Bronchus fibroblast of lung (primary cell): ENCODE measurements at places on chromosomes 1 and 21. TPM values are rescaled to one million over a fixed set of nuclear protein-coding genes. Genes with fewer than 3 reads are reported as not detected.

Gene S100A8
- total RNA-seq, result not detected in 2 replicates

Gene HSD3B2
- not detected in 2 replicates for total RNA-seq

Gene GREM2
- under 0.01 TPM in 1 of 2 replicates, not detected in the other for total RNA-seq

Gene CASZ1
- 0.30 and 0.34 TPM in 2 replicates for total RNA-seq

Gene GABRD
- total RNA-seq, result not detected in 2 replicates

Gene SCNM1
- total RNA-seq, result 38.7 and 44.0 TPM in 2 replicates

Gene TIE1
- total RNA-seq, result 0.34 and 1.2 TPM in 2 replicates

Gene GPATCH4
- total RNA-seq, result 15.8 and 16.9 TPM in 2 replicates

Gene LAX1
- total RNA-seq, result not detected in 2 replicates

Gene MARK1
- 0.89 and 1.2 TPM in 2 replicates for total RNA-seq

Gene KHDRBS1
- total RNA-seq, result 101 and 105 TPM in 2 replicates

Gene EPHA8
- total RNA-seq, result not detected in 2 replicates

Gene NIT1
- total RNA-seq, result 30.8 and 38.8 TPM in 2 replicates

Gene SYT2
- total RNA-seq, result not detected in 2 replicates

Gene CD247
- not detected in 2 replicates for total RNA-seq

Gene UBAP2L
- total RNA-seq, result 76.9 and 77.8 TPM in 2 replicates

Gene LRRN2
- total RNA-seq, result not detected in 2 replicates

Gene S100B
- 1.3 and 2.2 TPM in 2 replicates for total RNA-seq

Gene RBBP4
- total RNA-seq, result 122 and 151 TPM in 2 replicates

Gene NMNAT2
- 0.17 and 0.89 TPM in 2 replicates for total RNA-seq

Gene ATP5PO
- total RNA-seq, result 329 and 384 TPM in 2 replicates

Gene GORAB
- total RNA-seq, result 6.2 and 10.6 TPM in 2 replicates

Gene HSF2BP
- 0.34 and 0.45 TPM in 2 replicates for total RNA-seq

Gene NEGR1
- 2.1 and 2.5 TPM in 2 replicates for total RNA-seq

Gene CNIH3
- total RNA-seq, result 1.2 and 1.3 TPM in 2 replicates

Gene SLC2A5
- not detected in 2 replicates for total RNA-seq

Gene CDK18
- total RNA-seq, result 0.15 and 0.50 TPM in 2 replicates

Gene HPDL
- total RNA-seq, result 5.0 and 7.1 TPM in 2 replicates

Gene GPBP1L1
- 45.6 and 50.5 TPM in 2 replicates for total RNA-seq

Gene RNU1-4
- under 0.01 TPM in 1 of 2 replicates, not detected in the other for total RNA-seq

Gene PTGS2
- total RNA-seq, result 0.17 and 0.45 TPM in 2 replicates

Gene PTAFR
- total RNA-seq, result under 0.01 and 0.34 TPM in 2 replicates

Gene ADGRL2
- 18.9 and 19.0 TPM in 2 replicates for total RNA-seq

Gene BARHL2
- total RNA-seq, result not detected in 2 replicates

Gene HCN3
- total RNA-seq, result 0.30 and 0.67 TPM in 2 replicates

Gene ETV3L
- total RNA-seq, result not detected in 2 replicates

Gene TEKT2
- 0.17 and 0.89 TPM in 2 replicates for total RNA-seq

Gene LSM10
- 48.8 and 59.3 TPM in 2 replicates for total RNA-seq

Gene SLC35F3
- not detected in 2 replicates for total RNA-seq

Gene PDC
- total RNA-seq, result not detected in 2 replicates

Gene NT5C1A
- total RNA-seq, result not detected in 2 replicates

Gene LIPI
- not detected in 2 replicates for total RNA-seq

Gene LEPROT
- total RNA-seq, result 27.5 and 30.1 TPM in 2 replicates

Gene PLA2G2F
- not detected in 2 replicates for total RNA-seq

Gene GBP6
- not detected in 2 replicates for total RNA-seq

Gene C1orf141
- total RNA-seq, result not detected in 2 replicates

Gene AVPR1B
- not detected in 2 replicates for total RNA-seq

Gene LCE2C
- total RNA-seq, result not detected in 2 replicates

Gene SERTAD4
- under 0.01 and 0.15 TPM in 2 replicates for total RNA-seq

Gene VHLL
- total RNA-seq, result not detected in 2 replicates

Gene SHE
- total RNA-seq, result not detected in 2 replicates

Gene TCHHL1
- total RNA-seq, result not detected in 2 replicates

Gene PLA2G4A
- 1.9 and 2.0 TPM in 2 replicates for total RNA-seq

Gene FAM43B
- total RNA-seq, result under 0.01 and 0.15 TPM in 2 replicates
